ENCODE measurements at places on chromosomes 3 and 15.

DNA sequence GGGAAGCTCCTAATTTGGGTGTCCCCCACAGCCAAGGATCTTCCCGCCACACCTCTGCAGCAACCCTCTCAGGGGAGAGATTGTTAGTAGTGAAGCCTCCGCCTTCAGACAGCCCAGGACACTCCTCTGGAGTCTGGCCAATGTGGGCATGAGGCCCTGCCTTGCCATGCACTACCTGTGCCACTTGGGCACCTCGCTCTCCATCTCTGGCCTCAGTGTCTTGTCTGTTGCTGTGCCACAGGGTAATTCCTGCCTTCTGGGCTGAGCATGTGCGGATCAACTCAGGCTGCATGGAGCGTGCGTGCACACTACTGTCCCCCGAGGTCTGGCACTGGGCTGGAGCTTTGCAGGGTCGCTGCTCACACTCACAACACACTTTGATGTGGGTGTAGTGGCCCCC, 7.9 kb upstream of the MESP1 start:
- no peak for DNase-seq

DNA sequence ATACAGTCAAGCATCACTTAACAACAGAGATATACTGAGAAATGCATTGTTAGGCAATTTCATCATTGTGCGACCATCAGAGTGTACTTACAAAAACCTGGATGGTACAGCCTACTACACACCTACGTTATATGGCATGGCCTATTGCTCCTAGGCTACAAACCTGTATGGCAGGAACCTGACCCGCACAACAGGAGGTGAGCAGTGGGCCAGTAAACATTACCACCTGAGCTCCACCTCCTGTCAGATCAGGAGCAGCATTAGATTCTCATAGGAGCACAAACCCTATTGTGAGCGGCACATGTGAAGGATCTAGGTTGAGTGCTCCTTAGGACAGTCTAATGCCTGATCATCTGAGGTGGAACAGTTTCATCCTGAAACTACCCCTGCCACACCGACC, 89.7 kb downstream of the SCAPER start:
- DNase-seq: no peak

DNA sequence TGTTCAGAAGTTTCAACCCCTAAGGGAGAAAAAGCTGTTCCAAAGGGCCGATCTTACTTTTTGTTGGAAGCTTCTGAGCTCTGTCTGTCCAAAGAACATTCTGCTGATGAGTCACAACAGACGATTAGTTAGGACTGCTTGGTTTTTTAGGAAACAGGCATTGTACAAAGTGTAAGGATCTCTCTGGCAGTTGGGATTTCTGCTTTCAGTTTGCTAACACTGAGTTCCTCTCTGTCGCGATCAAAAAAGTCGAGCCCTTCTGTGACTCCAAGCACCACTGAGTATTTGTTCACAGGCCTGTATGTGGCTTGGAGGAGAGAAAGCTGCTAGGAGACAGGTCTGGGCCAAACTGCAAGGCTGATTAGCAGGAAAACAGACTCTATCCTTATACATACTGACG, 91.8 kb upstream of the PFN2 start:
- DNase-seq: no peak

DNA sequence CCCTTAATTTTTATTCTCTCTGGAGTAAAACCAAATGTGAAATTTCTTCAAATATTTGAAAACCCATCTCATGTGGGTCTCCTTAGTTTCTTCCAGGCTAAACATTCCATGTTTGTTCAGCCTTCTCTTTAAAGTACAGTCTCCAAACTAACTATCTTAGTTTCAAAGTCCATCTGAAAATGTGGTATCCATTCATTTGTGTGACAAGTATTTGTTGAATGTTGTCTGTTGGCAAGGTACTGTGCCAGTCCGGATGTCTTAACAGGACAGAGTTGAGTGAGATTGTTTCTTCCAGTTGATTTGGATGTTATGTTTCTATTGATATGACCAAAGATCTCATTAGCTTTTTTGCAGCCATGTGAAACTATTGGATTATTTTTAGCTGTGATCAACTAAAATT, 347.4 kb downstream of the THSD4 start:
- DNase-seq: no peak

DNA sequence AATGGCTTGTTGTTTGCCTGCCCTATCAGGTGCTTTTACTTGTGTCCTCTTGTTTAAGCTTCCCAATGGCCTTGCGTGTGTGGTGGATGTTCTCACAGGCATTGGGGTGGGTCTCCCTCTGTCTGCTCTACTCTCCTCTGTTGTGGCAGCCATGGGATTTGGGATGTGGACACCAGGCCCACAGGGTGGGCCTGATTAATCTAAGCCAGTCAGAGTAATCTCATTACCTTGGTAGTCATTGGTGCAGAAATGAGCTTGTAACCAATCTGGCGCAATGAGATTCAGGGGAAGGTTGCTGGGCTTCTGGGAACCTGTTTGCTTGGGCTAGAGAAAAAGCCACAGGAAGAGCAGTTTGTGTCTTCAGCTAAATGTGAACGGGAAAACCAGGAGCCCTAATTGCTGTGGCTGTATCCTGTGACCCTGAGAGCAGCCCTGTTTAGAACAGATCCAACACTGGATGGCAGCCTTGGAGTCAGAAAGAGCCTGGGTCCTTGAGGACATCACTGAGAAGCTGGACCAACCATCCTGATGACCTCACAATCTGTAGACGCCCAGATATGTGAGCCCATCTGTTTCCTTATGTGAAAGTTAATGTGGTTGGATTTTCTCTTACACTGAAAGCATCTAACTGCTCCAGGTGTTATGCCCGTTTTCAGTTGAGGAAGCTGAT, 157.3 kb upstream of the UBE2E1 start:
- no peak for DNase-seq

DNA sequence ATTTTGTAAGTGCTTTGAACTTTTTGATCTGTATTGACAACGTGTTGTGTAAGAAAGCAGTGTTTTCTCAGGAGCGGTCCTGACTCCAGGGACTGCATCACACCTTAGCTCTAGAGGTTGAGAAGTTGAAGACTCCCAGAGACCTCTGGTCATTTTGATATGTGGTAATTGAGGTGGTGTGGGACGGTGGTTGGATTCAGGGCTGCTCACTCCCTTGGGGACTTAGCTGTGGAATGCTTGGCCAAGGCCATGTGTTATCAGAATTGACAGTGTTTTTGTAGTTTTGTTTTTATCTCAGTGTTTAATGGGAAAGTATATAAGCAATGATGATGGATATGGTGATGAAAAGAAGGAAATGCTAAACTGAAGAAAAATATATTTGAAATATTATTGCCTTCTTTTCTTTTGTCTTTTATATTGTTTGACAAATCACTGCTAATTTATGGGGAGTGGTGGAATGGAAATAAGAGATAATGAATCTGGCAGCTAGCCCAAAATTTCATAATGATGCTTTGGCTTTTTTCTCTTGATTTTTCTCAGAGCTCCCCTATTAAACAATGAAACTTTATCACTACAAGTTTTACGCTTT, 16.0 kb downstream of the CMSS1 start:
- DNase-seq: no peak

- peak; percentile 79 for DNase-seq
Measured at GRCh38 chr3:141644931-141645330, 93.2 kb upstream of the RNF7 start.

GRCh38 chr3:142363936-142364467, 83.8 kb downstream of the XRN1 start:
- DNase-seq: no peak

- DNase-seq: no peak
Measured at GRCh38 chr15:60020736-60021135, 16.6 kb downstream of the FOXB1 start.

- DNase-seq: peak; percentile 10
Measured at GRCh38 chr3:76565496-76566210, 474.2 kb upstream of the ROBO2 start.

GRCh38 chr3:62823461-62824050, 51.7 kb downstream of the CADPS start:
- DNase-seq: no peak

GRCh38 chr3:90025019-90025418, 917.6 kb downstream of the EPHA3 start:
- DNase-seq: no peak
